Esophagus squamous epithelium (tissue), 5 donors: ENCODE measurements at places on chromosomes 7 and 10.
A peak's percentile ranks its signal among the peaks of the same experiment; 100 is the strongest.

GRCh38 chr10:96413151-96413787 lies 54.5 kb upstream of the OPALIN start:
- DNase-seq = no peak

- DNase-seq = peak; percentile 21
These were observed 48.7 kb upstream of the FXYD4 start for GRCh38 chr10:43322769-43323168.

- DNase-seq = no peak
These were observed 34.3 kb downstream of the SBDS start for GRCh38 chr7:66961096-66961495.

DNA sequence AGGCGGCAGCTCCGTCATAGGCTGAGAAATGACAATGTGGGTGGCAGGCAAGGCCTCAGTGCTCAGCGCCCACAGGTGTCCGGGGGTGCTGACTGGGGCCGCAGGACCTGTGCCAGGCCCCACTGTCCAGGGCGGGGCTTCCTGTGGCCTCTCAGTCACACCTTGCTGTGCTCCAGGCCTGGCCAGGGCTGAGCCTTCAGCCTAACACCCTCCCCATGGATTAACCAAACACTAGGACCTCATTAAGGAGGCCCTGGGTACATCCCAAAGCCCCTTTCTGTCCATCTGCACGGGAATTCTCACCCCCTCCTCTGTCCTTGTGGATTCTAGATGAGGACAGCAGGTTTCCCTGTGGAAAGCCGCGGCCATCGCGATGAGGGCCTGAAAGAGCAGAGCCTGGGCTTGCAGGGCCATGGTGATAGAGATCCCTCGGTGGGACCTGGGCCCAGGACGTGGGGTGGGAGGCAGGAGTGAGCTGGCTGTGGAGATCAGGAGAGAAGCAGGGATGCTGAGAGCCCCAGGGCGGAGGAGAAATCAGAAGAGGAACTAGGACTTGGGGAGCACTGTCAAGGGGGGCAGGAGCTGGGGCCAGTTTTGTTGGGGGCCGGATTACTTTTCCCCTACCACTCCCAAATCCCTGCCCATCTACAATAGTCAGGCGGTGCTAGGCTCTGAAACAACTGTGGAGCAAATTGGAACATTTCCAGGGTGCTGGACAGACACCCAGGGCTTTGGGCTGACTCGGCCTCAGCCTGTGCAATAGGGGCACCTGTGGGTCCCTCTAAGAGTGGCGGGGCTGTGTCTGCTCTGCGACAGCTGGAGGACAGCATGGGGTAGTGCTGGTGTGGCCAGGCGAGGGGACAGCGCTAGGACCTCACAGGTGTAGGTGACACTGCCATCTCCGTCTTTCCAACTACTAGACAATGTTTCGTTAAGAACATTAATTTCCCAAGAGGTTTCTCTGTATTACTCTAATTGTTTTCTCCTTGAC lies 23.3 kb upstream of the MNX1 start:
- DNase-seq = no peak

GRCh38 chr7:44633254-44634186 lies 27.1 kb downstream of the OGDH start:
- no peak for DNase-seq

GRCh38 chr7:22386865-22387264 lies 29.9 kb upstream of the RAPGEF5 start:
- no peak for DNase-seq

- no peak for DNase-seq
These were observed 6.7 kb upstream of the PNLIP start for GRCh38 chr10:116538992-116539391.

- DNase-seq = no peak
These were observed 9.0 kb downstream of the MRPL32 start for GRCh38 chr7:42940985-42941847.

DNA sequence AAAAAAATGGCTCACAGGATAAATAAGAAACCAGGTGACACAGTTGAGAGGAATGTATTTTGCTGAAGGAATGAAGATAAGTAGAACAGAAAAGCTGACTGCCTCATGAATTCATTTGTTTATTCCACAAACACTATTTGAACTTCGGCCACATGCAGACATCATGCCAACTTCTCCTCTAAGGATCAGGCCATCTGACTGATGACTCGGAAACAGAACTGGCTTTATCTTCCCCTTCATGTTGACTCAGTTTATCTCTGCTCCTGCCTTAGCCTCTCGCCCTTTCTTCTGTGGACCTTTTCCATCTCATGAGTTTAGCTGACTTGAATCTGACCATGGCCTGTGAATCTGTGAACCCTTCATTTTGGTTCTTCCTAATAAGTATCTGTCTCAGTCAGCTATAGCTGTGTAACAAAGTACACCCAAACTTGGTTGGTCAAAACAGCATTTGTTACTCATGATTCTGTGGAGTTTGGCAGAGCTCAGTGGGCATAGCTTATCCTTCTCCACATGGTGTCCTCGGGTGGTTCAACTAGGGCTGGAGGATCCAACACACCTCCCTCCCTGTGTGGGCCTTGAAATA lies 44.0 kb upstream of the GRID1 start:
- DNase-seq = no peak
